ENCODE measurements at places on chromosomes 4 and X. TPM values are rescaled to one million over a fixed set of nuclear protein-coding genes. Genes with fewer than 3 reads are reported as not detected.

GRCh38 chr4:133147921-133148689, 989 bp upstream of the PCDH10 start:
- DNase-seq: peak; percentile 56
- peaks cover 69% of the 10 kb centered on the region for H3K27me3 ChIP-seq
- H3K27ac ChIP-seq: peak overlapping the region; percentile 73
- peaks cover 16% of the 10 kb centered on the region for H3K4me1 ChIP-seq
- H3K4me3 ChIP-seq: peak overlapping the region; percentile 29

- H3K27me3 ChIP-seq: no peaks in the 10 kb centered on the region
- no peaks in the 10 kb centered on the region for H3K36me3 ChIP-seq
- no peak overlapping the region for H3K27ac ChIP-seq
- no peak overlapping the region for H3K4me3 ChIP-seq
- DNase-seq: no peak
- H3K4me1 ChIP-seq: no peaks in the 10 kb centered on the region
These were observed 4.8 kb downstream of the CAPN6 start for GRCh38 chrX:111265486-111265885.

- no peak overlapping the region for H3K4me3 ChIP-seq
- no peaks in the 10 kb centered on the region for H3K27me3 ChIP-seq
- no peaks in the 10 kb centered on the region for H3K36me3 ChIP-seq
- H3K27ac ChIP-seq: no peak overlapping the region
- no peak for DNase-seq
- H3K4me1 ChIP-seq: no peaks in the 10 kb centered on the region
These were observed 26.4 kb upstream of the HELT start for GRCh38 chr4:184991860-184992259.

- no peak overlapping the region for H3K4me3 ChIP-seq
- DNase-seq: no peak
- H3K27ac ChIP-seq: no peak overlapping the region
- no peaks in the 10 kb centered on the region for H3K27me3 ChIP-seq
- no peaks in the 10 kb centered on the region for H3K36me3 ChIP-seq
These were observed 446.1 kb upstream of the RPS6KA3 start for GRCh38 chrX:20712811-20713210.

DNA sequence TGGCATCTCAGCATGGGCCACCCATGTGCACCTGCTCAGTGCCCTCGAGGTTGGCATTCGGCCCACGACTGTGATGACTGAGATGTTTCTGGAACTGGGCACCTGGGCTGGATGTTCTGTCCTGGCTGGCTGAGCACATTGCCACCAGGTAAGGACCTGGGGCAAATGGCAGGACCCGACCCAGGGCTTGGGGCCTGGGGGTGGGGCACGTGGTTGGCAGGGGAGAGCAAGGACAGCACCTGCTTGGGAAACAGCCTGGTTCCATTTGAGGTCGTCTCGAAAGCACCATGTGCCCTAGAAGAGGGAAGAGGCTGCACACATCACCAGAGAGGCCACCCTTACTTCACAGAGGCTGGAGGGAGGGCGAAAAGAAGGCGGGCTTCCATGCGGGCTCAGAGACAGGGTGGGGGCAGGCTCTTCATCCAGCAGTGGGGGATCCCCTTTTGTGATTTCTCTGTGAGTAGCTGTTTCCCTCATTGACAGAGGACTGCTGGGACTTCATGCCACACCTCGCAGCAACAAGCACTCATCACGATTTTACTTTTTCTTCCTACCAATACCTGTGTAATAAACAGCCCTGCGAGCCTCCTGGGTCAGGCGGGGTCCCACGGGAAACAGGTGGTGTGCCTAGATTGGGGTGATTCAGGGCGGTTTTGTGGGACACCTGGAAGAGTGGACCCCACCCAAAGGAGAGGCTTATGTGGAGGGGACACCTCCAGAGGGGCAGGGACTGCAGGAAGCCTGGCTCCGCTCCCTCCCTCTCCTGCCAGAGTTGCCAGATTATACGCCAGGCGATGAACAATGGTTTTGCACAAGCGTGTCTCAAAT, 12.0 kb downstream of the TMEM187 start:
- peak overlapping the region; percentile 80 for H3K4me3 ChIP-seq
- H3K27ac ChIP-seq: peak overlapping the region; percentile 97
- peak; percentile 78 for DNase-seq
- H3K4me1 ChIP-seq: peaks cover 36% of the 10 kb centered on the region

- peaks cover 6% of the 10 kb centered on the region for H3K4me1 ChIP-seq
- DNase-seq: no peak
- H3K27me3 ChIP-seq: no peaks in the 10 kb centered on the region
- H3K27ac ChIP-seq: no peak overlapping the region
- H3K36me3 ChIP-seq: no peaks in the 10 kb centered on the region
These were observed 19.5 kb downstream of the TMPRSS11E start for GRCh38 chr4:68466751-68467150.

DUSP21 gene
- total RNA-seq: not detected

DNA sequence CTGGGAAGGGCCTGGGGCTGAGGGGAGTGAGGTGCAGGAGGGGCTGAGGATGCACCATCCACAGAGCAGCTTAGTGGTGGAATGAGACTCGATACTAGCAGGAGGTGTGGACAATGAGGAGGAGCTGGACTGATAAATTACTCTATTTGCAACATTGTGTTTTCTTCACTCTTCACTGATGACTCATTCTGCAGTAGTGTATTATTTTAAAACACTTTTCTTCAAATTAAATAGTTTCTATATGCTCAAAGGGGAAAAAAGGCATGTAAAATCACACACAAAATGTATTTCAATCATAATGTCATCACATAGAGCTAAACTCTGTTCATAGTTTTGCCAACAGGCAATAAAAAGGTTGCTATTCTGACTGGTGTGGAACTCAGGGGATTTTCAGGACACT, 467.0 kb upstream of the CTSO start:
- no peak overlapping the region for H3K27ac ChIP-seq
- H3K4me3 ChIP-seq: no peak overlapping the region
- no peak for DNase-seq
- no peaks in the 10 kb centered on the region for H3K4me1 ChIP-seq

DNA sequence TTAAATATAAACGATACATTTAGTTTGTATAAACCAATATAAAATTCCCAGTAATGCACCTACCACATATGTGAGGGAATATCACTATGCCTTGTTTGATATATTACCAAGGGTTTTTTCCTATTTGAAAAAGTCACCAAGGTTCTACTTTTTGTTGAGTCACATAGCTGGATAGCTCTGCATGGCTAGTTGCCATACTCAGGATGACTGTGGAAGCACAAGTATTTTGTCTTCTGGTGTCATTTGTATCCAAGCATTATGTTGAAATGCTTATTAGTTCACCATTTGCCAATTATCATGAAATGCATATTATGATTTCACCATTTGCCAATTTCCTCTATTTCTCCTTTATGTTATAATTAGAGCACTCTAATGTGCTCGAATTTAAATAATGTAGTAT, 162.7 kb upstream of the TTC29 start:
- H3K27me3 ChIP-seq: peaks cover 1% of the 10 kb centered on the region
- DNase-seq: no peak
- H3K36me3 ChIP-seq: no peaks in the 10 kb centered on the region
- H3K27ac ChIP-seq: no peak overlapping the region

- H3K36me3 ChIP-seq: no peaks in the 10 kb centered on the region
- no peak for DNase-seq
- peaks cover 3% of the 10 kb centered on the region for H3K27me3 ChIP-seq
- H3K4me3 ChIP-seq: no peak overlapping the region
- no peaks in the 10 kb centered on the region for H3K4me1 ChIP-seq
These were observed 235.2 kb downstream of the HEPH start for GRCh38 chrX:66399273-66399672.

DNA sequence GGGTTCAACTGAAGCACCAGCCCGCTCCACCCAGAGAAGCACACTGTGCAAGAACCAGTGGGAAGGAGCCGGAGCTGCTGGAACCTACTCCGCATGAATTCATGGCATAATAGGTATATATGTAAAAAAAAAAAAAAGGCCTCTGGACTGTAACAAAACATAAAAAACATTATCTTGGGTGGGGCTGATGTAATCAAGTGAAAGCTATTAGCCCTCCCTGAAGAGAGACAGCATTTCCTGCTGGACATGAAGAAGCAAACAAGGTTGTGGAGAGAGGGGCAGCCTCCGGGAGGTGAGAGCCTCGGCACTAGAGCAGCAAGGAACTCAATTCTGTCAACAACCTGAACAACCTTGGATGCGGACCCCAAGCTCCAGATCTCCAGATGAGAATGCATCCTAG, 50.7 kb downstream of the PLAC1 start:
- no peaks in the 10 kb centered on the region for H3K27me3 ChIP-seq
- DNase-seq: no peak
- H3K4me1 ChIP-seq: no peaks in the 10 kb centered on the region
- no peaks in the 10 kb centered on the region for H3K36me3 ChIP-seq
- no peak overlapping the region for H3K27ac ChIP-seq

DNA sequence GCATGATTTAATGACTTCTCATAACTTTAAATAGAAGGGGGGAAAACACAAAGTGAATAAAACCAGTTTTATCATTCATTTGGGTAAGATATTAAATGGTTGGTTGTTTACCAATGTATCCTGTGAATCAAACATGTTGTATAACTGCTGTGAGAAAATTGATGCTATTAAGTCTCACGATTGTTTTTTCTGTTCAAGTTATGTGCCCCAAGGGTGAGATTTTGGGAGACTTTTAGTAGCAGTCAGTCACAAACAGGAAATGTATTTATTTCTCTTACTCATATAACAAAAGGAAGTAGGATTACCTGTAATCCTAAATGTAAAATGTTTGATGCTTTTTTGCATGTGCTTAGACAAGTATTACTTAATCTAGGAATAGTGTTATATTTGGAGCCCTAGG, 39.2 kb downstream of the MTHFD2L start:
- no peak overlapping the region for H3K4me3 ChIP-seq
- H3K4me1 ChIP-seq: peaks cover 5% of the 10 kb centered on the region
- no peak for DNase-seq

GRCh38 chr4:101730291-101731117, 60.0 kb upstream of the BANK1 start:
- no peak overlapping the region for H3K27ac ChIP-seq
- H3K36me3 ChIP-seq: no peaks in the 10 kb centered on the region
- no peak overlapping the region for H3K4me3 ChIP-seq
- peaks cover 5% of the 10 kb centered on the region for H3K4me1 ChIP-seq
- peak; percentile 82 for DNase-seq
- peaks cover 11% of the 10 kb centered on the region for H3K27me3 ChIP-seq

ATRX gene
- total RNA-seq: 62.3 TPM

CT45A10 gene
- not detected for total RNA-seq

DNA sequence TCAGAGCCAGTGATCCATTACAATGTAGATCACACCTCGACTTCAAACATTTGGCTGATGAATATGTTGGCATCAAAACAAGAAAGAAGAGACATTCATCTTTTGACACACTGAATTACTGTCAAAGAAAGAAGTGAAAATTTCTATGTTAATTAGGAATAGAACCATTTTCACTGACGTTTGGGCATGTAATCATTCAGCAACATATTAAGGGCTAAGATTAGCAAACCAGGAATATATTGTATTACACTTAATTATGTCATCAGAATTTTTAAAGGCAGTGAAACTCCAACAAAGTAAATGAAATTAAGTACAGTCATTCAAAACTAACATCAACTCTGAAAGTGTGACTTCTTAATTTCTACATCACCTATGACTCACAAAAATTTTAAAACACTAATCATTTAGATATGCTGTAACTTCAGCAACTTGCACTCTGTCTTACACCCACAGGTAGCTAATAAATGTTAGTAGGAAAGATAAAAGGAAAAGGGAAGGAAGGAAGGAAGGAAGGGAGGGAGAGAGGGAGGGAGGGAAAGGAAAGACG, 1.4 kb upstream of the SMR3A start:
- no peaks in the 10 kb centered on the region for H3K27me3 ChIP-seq
- H3K36me3 ChIP-seq: no peaks in the 10 kb centered on the region
- DNase-seq: no peak

GRCh38 chrX:20378233-20378920, 111.7 kb upstream of the RPS6KA3 start:
- H3K27ac ChIP-seq: peak overlapping the region; percentile 85
- H3K4me3 ChIP-seq: no peak overlapping the region
- DNase-seq: peak; percentile 56
- H3K4me1 ChIP-seq: peaks cover 20% of the 10 kb centered on the region
- no peaks in the 10 kb centered on the region for H3K36me3 ChIP-seq
- no peaks in the 10 kb centered on the region for H3K27me3 ChIP-seq

DNA sequence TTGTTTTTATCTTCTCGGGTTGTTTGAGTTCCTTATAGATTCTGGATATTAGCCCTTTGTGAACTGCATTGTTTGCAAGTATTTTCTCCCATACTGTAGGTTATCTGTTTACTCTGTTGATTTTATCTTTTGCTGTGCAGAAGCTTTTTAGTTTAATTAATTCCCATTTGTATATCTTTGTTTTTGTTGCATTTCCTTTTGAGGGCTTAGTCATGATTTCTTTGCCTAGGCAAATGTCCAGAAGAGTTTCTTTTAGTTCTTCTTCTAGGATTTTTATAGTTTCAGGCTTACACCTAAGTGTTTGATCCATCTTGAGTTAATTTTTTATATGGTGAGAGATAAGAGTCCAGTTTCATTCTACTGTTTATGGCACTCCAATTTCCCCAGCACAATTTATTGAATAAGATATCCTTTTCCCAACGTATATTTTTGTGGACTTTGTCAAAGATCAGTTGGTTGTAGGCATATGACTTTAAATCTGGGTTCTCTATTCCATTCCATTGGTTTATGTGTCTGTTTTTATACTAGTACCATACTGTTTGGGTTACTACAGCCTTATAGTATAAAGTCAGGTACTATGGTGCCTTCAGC, 54.3 kb downstream of the EGF start:
- no peak overlapping the region for H3K4me3 ChIP-seq
- H3K27me3 ChIP-seq: peaks cover 26% of the 10 kb centered on the region
- no peak overlapping the region for H3K27ac ChIP-seq
- H3K36me3 ChIP-seq: no peaks in the 10 kb centered on the region
- peaks cover 7% of the 10 kb centered on the region for H3K4me1 ChIP-seq
- DNase-seq: no peak

GRCh38 chr4:99190336-99190735, 28.7 kb downstream of the ADH6 start:
- no peak overlapping the region for H3K27ac ChIP-seq
- no peak for DNase-seq
- H3K36me3 ChIP-seq: no peaks in the 10 kb centered on the region

GRCh38 chr4:152894673-152895072, 41.5 kb upstream of the FHDC1 start:
- H3K27ac ChIP-seq: no peak overlapping the region
- H3K27me3 ChIP-seq: no peaks in the 10 kb centered on the region
- no peak for DNase-seq
- no peaks in the 10 kb centered on the region for H3K4me1 ChIP-seq

DNA sequence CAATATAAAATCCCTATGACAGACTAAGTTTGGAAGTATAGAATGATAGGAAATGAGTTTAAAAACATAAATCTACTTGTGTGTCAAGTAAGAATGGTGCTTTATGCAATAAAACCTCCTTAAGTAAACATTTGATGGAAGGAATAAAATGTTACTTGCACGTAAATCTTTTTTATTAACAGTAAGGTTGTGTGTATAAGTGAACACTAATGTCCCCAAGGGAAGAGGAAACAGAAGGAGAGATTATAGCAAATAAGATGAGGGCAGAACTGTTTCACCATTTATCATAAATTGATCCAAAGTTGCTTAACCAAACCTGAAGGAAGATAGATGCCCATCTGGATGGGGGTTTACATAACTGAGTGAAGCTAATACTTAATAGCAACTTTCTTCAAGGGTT, 86.8 kb downstream of the FRMPD4 start:
- no peaks in the 10 kb centered on the region for H3K4me1 ChIP-seq
- H3K27ac ChIP-seq: no peak overlapping the region
- no peaks in the 10 kb centered on the region for H3K36me3 ChIP-seq
- DNase-seq: no peak
